ENCODE measurements at places on chromosomes 1 and 21. TPM values are rescaled to one million over a fixed set of nuclear protein-coding genes. Genes with fewer than 3 reads are reported as not detected.

The VSIG8 gene
- total RNA-seq = 0.17 TPM

The CCDC181 gene
- 0.50 TPM for total RNA-seq

The TMEM201 gene
- 3.2 TPM for total RNA-seq

The ETV3 gene
- 12.7 TPM for total RNA-seq

The ZNF593 gene
- total RNA-seq = 15.3 TPM

The AMY2A gene
- total RNA-seq = not detected
